Activated T-cell treated with anti-CD3 and anti-CD28 coated beads, Interleukin-2, amount 50 U/mL, for 1 hour (primary cell): ENCODE measurements at places on chromosomes 4 and X.

DNA sequence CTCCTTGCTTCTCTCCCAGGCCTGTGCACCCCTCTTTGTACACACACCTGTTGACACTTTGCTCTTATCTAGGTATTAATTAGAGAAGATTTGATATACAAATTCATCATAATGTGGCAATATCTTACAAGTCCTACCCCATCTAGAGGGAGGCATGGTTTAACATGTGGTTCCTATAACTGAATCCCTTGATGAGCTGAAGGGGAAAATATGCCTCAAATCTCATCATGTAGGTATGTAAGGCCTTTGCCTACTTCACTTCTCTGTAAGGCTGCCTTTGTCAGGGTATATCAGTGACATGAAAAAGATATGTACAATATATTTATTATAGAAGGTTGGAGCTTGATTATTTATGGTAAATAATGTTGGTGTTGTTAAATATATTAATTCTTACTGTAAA, 31.9 kb downstream of the HTR2C start:
- no peak for DNase-seq

- no peak for DNase-seq
These were observed 41.4 kb upstream of the CXCL13 start for GRCh38 chr4:77564231-77564630.

DNA sequence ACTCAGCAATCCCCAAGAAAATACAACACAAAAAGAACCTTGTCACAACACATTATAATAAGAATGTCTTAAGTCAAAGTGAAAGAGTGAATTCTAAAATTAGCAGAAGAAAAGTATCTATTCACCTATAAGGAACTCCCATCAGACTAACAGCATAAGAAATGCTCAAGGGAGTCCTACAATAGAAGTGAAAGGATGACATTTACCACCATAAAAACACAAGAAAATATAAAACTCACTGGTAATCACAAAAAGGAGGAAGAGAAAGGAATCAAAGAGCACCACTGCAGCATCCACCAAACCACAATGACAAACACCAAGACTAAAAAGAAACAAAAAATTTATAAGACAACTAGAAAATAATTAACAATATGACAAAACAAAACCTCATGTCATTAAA, 257.0 kb upstream of the AGTR2 start:
- no peak for DNase-seq

GRCh38 chr4:14924812-14925344, 77.4 kb upstream of the CPEB2 start:
- no peak for DNase-seq

GRCh38 chr4:186743261-186743660, 19.6 kb upstream of the FAT1 start:
- DNase-seq: no peak

DNA sequence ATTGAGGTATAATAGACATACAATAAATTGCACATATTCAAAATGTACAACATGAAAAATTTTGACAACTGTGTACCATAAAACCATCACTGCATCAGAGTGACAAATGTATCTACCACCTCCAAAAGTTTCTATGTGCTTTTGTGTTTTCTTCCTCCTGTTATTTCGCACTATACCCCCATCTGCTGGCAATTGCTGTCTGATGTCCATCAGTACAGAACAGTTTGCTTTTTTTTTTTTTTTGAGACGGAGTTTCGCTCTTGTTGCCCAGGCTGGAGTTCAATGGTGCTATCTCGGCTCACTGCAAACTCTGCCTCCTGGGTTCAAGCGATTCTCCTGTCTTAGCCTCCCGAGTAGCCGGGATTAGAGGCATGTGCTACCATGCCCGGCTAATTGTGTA, 154.3 kb upstream of the GIMD1 start:
- no peak for DNase-seq
